CD4-positive, alpha-beta T cell treated with Interleukin-2 at 100 ng/mL for 4 hours (primary cell): ENCODE measurements at places on chromosomes 2 and 18.

DNA sequence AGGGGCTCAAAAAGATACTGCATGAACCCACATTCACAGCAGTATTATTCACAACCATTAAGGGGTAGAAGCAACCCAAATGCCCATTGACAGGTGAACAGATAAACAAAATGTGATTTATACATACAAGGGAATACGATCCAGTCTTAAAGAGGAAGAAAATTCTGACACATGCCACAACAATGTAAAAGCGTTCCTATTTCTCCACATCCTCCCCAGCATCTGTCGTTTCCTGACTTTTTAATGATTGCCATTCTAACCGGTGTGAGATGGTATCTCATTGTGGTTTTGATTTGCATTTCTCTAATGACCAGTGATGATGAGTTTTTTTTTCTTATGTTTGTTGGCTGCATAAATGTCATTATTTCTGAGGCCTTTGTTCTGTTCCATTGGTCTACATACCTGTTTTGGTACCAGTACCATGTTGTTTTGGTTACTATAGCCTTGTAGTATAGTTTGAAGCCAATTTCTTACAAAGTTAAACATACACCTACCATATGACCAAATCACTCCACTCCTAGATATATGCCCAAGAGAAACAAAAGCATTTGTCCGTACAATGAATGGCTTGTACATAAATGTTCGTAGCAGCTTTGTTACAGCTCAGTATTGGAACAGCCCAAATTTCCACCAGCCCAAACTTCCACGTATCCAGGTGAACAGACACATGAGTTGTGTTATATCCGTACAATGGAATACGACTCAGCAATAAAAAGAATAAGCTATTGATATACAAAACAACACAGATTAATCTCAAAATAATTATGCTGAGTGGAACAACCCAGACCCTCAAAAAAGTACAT is 85.1 kb downstream of the TMEM131 start:
- no peak for DNase-seq

GRCh38 chr2:215354771-215355695 is 43.2 kb downstream of the ATIC start:
- DNase-seq: no peak

DNA sequence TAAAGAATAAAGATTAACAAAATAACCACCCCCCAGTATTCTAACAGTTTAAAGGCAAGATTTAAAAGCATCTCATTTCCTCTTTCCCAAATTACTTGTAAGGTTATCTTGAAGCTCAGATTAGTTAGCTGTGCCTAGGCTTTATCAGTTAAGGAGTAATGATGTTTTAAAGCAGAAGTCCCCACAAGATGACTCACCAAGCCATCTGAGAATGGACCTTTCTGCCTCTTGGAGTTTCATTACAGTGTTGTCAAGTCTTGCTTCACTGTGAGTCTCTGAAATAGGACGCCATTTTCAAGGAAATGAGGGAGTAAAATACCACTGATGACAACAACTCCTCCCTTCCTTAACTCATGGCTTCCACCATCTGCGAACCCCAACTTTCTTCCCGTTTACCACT is 35.9 kb downstream of the ZNF385B start:
- no peak for DNase-seq

GRCh38 chr2:178152033-178152432 is 39.8 kb downstream of the RBM45 start:
- DNase-seq: no peak

GRCh38 chr2:45845566-45845965 is 194.1 kb downstream of the PRKCE start:
- DNase-seq: no peak

DNA sequence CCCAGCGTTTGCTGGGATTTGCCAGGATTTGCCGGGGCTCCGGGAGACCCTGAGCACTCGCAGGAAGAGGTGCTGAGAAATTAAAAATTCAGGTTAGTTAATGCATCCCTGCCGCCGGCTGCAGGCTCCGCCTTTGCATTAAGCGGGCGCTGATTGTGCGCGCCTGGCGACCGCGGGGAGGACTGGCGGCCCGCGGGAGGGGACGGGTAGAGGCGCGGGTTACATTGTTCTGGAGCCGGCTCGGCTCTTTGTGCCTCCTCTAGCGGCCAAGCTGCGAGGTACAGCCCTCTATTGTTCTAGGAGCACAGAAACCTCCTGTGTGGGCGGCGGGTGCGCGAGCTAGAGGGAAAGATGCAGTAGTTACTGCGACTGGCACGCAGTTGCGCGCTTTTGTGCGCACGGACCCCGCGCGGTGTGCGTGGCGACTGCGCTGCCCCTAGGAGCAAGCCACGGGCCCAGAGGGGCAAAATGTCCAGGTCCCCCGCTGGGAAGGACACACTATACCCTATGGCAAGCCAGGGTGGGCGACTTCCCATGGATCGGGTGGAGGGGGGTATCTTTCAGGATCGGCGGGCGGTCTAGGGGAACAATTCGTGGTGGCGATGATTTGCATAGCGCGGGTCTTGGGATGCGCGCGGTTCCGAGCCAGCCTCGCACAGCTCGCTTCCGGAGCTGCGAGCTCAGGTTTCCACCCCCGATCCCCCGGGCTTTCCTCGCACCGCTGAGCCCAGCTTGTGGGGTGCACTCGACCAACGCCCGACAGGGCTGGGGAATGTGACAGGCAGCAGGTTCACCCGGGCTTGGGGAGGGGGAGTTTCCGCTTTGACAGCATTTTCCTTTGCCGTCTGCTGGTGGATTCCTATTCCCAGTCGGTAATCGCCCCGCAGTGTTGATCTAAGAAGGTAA is 2.8 kb downstream of the ONECUT2 start:
- no peak for DNase-seq

GRCh38 chr2:224072541-224073188 is 33.6 kb upstream of the SERPINE2 start:
- DNase-seq: no peak

- no peak for DNase-seq
Measured at GRCh38 chr2:63484901-63485300, 103.4 kb downstream of the WDPCP start.

DNA sequence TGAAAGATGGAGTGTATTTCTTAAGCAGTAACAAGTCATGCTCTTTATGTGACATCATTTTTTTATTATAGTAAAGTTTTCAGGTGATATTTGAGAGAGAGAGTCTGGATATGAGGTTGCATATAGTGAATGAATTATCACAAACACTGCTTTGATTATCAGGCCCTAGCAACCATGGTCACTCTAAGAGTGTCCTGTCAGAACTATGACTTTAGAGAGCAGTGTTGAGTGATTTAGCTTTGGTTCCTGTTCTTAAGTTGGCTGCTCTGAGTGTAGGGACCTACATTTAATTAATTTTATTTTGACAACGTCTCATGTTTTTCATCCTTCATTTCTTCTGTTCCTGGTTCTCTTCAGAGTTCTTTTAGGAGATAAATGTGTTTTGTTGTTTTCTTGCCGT is 275.5 kb downstream of the KCNJ3 start:
- no peak for DNase-seq

GRCh38 chr2:196277002-196277401 is 105.6 kb upstream of the STK17B start:
- DNase-seq: peak; percentile 64

DNA sequence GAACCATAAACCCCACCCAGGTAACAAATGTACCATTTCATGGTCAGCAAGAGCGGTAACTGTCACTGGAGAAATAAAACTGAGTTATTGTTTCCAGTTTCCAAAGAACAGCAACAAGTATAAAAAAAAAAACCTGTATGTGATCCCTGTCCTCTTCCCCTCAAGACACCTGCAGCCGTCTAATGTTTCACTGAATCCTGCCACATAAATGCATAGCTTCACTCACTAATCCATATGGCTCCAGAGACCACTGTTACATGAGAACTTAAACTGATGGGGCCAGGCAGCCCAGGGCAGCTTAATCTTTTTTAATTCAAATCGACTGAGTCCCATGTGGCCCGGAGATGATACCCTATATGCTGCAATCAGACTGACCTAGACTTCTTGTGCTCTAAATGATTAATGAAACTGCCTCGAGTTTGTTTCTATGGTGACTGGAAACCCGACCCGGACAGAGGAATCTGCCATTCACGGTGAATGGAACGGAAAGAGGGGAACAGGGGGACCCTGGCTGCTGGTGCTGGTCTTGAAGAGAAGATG is 60.9 kb upstream of the SIX2 start:
- DNase-seq: no peak

DNA sequence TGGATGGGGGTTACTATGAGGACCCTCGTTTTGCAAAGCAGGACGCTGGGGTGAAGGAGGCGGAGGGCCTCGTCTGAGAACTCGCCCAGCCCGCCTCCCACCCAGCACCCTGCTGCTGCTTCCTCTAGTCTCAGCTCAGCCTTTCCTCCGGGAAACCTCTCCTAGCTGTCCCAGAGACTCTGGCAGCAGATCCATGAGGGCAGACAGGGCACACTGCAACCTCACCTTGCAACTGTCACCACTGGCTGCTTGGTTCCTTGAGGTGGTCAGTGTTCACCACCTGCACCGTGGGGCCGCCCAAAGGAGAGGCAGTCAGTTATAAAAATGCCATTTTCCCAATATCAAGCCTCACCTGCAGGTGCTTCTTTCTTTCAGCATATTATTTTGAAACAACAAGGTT is 45.6 kb downstream of the PARD6G start:
- no peak for DNase-seq

DNA sequence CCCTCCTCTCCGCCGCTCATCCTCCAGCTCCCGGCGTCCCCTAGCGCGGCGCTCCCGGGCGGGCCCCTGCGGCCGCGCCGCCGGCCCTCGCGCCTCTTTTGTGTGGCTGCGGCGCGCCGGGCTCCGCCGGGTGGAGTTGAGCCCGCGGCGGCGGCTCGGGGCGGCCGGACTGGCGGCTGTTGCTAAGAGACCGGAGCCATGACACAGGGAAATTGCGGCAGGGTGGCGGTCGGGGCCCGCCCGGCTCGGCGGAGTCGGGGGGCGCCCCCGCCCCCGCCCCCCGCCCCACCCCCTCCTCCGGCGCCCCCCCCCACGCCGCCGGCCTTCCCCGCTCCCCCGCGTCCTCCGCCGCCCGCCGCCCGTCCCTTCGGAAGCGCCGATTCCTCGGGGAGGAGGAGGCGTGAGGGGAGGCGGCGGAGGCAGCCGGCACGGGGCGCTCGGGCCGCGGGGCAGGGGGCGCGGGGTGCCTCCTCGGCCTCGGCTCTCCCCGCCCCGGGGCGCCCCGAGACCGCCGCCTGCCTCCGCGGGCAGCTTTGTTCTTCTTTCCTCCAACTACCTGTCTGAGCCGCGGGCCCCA is at the start of gene TMEM200C:
Gene TMEM200C, minus strand, starts transcription at position 224 of the 577 bp plus-strand sequence. CDS start 3,459 bp downstream, outside the sequence.
- DNase-seq: no peak

- DNase-seq: no peak
Measured at GRCh38 chr2:11056614-11057013, 98.7 kb upstream of the SLC66A3 start.

DNA sequence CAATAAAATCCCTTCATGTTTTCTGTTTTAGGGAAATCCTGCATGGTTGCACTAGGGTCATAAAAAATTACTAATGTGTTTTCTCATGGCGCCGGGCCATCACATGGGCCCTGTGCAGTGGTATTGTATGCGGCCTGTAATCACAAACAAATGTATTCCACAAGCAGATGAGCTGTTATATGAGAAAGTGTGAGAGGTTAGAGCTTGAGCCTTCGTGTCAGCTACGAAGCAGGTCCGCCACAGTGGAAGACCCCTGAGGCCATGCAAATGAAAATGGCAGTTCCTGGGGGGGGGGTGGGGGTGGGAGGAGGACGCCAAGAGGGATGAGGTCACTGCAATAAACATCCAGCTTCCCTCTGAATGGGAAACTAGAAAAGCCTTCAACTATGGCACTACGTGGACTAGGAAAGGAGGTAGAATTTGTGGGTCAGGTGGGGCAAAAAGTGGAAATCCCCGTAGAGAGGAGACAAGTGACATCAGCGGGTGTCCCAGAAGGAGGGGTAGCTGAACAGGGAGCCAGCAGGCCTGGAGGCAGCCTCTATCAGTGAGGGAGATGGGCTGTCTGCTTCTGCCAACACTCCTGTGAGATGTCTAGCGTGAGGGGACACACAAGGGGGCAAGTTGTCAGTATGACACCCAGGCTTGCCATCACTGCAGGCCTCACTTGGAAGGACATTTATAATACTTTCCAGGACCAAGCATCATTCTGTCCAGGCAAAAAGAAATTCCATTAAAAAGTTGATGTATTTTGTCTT is 130.3 kb upstream of the CTAGE1 start:
- DNase-seq: no peak

- no peak for DNase-seq
Measured at GRCh38 chr2:221104361-221104811, 467.7 kb downstream of the EPHA4 start.

DNA sequence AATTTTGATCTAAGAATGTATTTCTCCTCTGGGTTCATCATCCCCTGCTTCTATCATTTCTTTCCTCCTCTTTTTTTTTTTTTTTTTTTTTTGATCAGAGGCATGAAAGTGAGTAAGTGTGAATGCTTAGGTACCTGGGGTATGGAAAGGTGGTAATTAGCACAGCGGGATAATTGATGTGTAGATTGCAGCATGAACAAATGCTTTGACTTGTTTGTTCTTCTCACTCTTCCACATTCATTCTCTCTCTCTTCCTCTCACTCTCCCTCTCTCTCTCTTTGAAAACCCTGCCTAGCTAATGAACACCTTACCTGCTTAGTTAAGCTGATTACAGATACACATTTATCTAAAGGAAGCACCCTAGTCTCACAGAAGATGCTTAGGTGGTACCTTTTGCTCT is 74.7 kb downstream of the ZEB2 start:
- DNase-seq: no peak

DNA sequence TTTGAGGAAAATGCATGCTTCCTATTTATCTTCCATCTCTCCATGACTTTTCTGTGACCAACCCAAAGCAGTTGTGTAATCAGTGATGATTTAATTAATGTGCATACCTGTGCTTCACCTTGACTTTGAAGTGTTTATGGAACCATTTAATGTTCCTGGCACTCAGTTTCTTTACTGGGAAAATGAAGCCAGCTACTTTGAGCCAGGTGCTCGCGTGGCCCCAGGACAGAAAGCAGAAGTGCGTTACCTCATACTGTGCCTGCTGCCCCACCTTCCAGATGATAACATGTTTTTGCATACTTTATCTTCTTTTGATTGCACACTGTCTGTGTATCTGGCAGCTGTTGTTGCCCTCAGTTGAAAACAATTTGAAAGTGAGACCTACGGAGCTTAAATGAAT is 61.3 kb downstream of the PMAIP1 start:
- no peak for DNase-seq

DNA sequence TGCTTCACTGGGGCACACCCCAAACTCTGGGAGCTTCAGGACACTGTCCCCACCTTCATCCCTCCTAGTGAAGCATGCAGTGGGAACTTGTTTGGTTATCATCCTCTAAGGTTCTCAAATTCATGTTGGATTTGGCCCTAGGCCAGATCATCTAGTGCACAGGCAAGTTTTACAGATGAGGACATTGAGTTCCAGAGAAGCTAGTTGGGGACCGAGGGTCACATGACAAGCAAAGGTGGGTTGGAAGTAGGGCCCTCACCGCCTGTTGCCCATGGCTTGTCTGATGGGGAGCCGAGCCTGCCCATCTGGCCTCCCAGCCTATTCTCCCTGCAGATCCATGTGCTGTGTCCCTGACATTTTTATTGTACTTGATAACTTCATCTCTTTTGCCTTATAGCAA is 2.8 kb downstream of the PRKCE start:
- no peak for DNase-seq

DNA sequence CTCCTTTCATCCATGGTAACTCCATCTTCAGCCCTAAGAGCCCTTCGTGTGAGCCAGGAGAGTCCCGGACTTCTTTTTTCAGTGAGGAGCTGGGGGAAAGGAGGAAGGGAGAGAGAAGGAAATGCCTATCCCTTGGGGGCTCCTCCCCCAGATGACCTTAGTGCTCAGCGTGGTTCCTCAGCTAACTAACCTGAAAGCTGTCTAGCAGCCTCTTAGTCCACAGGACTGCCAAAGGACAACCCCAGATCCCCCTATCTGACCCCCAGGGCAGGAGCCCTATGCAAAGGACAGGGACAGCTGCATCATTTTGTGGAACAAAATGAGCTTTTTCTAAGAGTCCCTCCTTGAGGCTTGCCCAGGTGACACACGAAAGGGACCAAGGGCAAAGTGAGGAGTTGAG is 7.9 kb downstream of the SPR start:
- no peak for DNase-seq
